Parietal lobe (tissue), 2 donors: ENCODE measurements at places on chromosomes 2 and 18. TPM values are rescaled to one million over a fixed set of nuclear protein-coding genes. Genes with fewer than 3 reads are reported as not detected.

Gene RNF144A
- total RNA-seq = 62.0 TPM

Gene CAPN13
- 0.31 TPM for total RNA-seq

Gene PIEZO2
- 2.8 TPM for total RNA-seq

Gene ZNF513
- 12.8 TPM for total RNA-seq

Gene SF3B6
- 86.1 TPM for total RNA-seq

Gene RAD51AP2
- total RNA-seq = 0.94 TPM

Gene SELENOI
- 69.2 TPM for total RNA-seq

Gene DHX57
- total RNA-seq = 64.5 TPM
